Activated CD4-positive, alpha-beta T cell treated with anti-CD3 and anti-CD28 coated beads, Interleukin-2, Interleukin-4, amounts not matched to agents 100 ng/mL and 50 ng/mL, durations not matched to agents 16 hours and 8 hours (primary cell): ENCODE measurements at places on chromosomes 12 and 14.

GRCh38 chr12:96255077-96255476 is 60.9 kb downstream of the ELK3 start:
- DNase-seq, result no peak

DNA sequence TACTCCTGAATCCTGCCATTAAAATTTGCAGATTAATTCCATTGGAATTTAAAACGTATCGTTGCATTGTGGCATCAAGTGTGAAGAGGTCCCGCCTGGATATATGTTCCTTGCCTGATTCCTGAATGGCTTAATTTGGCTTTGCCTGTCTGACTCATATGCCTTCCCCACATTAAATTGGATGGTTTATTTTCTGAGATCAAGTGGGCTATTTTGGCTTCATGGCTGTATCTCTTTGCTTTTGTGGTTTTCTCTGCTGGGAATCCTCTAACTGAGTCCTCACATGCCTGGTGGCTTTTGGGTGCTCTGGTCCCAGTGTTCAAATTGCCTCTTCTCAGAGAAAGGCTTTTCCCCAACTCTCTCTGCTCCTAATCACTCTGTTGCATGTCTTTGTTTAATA is 127.9 kb upstream of the DYRK2 start:
- no peak for DNase-seq

- no peak for DNase-seq
Measured at GRCh38 chr12:93111773-93112172, 182.7 kb upstream of the EEA1 start.

- no peak for DNase-seq
Measured at GRCh38 chr14:105256292-105256960, 8.1 kb downstream of the BTBD6 start.

GRCh38 chr12:1918884-1919236 is 408 bp upstream of the CACNA2D4 start:
- DNase-seq, result no peak

- DNase-seq, result no peak
Measured at GRCh38 chr14:64715628-64716412, 11.6 kb downstream of the PLEKHG3 start.

GRCh38 chr12:15861404-15861803 is 20.8 kb upstream of the STRAP start:
- DNase-seq, result no peak

DNA sequence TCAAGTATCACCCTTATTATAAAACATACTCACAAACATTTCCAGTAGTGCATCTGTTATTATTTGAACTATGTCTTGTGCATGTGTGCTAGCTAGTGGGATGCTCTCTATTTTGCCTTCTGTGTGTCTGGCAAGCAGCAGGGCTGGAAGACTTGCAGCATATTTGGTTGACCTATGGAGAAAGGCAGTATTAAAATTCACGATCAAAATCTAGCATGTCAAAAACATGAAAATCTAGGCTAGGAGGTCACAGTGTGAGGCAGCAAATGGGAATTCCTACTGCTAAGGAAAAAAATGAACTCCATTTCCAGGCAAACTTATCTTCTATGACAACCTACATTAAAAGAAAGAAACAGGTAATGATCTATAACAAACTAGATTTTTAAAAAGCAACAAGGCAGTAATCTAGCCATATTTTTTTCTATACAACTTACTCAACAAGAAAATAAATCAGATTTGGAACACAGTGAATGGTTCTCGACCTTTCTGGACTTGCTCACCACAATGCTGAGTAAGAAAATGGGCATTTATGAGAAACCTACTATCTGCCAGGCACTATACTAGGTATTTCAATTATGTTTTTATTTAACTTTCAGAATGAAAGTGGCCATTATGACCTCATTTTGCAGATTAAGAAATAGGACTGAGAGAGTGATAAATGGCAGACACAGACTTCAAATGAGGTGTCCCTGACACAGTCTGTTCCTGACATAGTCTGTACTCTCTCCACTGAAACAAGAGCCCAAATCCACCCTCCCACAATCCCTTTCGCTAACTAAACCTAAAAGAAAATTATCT is 96.8 kb downstream of the TXNDC16 start:
- DNase-seq, result no peak
